ENCODE measurements at places on chromosomes 4 and X.

DNA sequence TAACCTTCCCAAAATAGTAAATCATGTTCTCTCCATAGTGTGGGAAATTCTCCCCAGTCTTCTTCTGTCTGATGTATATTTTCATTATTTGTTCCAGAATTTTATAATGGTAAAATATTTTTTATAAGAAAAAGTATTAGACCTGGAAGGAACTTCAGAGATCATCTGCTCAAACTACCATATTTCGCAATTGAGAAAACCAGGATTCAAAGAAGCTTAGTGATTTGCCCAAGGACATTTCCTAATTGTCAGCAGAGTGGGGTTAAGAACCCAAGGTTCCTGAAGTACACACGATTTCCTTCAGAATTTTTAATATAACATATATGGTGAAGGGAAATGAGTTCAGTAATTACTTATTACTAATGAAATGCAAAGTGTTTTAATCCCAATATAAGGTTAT lies 24.1 kb downstream of the OCIAD1 start:
- DNase-seq, result no peak

DNA sequence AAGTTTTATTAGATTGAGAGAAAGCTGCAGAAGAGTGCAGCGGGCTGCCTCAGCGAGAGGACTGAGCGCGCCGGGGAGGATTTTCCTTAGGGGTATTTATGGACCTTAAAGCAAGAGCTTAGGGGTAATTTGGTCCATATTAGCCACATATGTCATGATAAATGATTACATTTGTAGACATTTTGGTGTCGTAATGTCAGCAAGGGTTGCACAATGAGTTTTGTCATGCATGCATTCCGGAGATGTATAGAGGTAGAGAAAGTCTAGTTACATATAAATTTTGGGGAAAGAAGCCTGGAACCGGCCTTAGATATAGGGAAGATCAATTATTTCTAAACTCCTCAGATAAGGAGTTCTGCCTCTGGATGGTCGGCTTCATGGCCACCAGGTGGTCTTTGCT lies 10.0 kb downstream of the MGST2 start:
- no peak for DNase-seq

DNA sequence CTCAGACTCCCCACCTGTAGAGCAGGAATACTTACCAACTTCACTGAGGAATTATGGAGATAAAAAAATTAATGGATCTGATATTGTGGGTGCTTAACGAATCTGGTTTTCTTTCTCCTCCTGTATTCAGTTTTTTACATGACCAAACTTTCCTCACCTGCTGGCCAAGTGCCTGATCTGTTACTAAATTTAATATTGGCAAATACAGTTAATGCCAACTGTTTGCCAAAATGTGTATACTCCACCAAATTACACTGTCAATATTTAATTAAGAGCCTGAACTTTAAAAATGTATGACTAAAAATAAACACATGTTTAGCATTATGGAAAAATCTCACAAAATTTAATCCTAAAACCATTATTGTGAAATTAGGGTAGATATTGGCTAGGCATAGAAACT lies 3.3 kb downstream of the PGRMC2 start:
- DNase-seq, result no peak

- DNase-seq, result no peak
These were observed 1140.2 kb downstream of the FAM133A start for GRCh38 chrX:94814216-94814615.

- no peak for DNase-seq
These were observed 10.8 kb upstream of the HHIP start for GRCh38 chr4:144634978-144635747.

DNA sequence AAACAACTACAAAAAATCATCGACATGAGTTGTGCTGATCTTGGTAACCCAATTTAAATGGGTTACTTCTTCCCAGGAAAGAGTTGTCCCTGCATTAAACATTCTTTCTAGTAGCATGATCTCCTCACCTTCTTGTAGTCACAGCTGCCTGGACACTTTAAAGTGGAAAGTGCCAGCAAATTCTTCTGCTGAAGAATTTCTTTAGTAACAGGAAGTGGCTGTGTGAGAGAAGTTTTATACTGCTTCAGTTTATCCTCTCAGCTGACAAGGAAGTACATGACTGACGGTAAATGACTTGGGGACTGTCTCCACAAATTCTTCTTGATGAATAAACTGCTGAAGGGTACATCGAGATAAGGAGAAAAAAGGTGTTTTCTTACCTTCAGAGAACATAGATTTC lies 18.2 kb upstream of the TNIP3 start:
- DNase-seq, result no peak

DNA sequence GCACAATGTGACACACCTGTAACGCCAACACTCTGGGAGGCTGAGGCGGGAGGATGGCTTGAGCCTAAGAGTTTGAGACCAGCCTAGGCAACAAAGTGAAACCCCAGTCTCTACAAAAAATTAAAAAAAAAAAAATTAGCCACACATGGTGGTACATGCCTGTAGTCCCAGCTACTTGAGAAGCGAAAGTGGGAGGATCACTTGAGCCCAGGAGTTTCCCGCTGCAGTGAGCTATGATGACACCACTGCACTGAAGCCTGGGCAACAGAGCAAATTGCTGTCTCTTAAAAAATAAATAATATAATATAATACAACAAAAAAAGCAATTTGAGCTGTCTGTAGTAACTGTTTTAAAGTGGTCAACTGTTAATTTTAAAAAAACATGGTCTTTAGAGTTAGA lies 13.2 kb downstream of the SPOCK3 start:
- no peak for DNase-seq

DNA sequence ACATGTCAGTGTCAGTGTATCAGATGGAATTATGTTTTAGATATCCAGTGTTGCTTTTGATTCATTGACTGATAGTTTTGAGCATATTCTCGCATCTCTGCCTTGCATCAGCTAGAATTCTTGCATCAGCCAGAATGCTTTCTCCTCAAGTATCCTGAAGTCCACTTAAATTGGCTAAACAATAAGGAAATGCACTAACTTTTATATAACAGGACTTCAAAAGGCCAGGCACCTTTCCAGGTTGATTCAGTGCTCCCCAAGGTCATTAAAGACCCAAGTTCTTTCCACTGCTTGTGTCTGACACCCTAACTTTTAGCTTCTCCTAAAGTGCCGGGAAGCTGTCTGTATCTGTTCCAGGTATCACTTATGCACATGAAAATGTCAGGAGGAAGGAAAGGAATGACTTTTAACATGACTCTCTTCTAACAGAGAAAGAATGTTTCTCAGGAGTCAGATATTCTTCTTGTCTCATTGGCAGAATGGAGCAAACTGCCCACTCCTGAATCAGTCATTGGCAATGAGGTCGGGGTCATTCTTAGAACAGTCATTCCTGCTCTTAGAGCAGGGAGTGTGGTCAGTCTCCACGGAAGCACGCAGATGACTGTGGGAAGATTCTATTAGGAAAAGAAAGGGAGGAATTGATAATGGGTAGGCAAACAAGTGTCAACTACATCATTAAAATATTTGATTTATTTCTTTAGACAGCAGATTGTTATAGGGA lies 92.9 kb upstream of the TLL1 start:
- DNase-seq, result no peak

DNA sequence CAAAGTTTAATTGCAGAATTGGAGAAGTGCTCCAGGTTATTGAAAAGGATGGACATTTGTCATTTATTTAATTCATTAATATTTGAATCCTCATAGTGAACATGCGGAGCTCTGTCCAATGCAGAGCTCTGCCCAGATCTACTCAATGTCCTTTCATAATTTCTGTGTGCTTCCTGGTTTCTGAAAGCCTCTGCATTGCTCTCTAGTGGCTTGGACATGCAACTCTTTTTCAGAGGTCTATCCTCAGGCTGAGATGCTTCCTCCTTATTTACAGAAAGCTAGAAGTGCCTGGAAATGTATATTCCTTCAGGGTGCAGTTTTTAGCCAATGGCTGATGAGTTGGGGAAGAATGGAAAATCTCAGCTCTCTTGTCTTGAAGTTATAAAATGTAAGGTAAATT lies 786.1 kb upstream of the AADAT start:
- no peak for DNase-seq

DNA sequence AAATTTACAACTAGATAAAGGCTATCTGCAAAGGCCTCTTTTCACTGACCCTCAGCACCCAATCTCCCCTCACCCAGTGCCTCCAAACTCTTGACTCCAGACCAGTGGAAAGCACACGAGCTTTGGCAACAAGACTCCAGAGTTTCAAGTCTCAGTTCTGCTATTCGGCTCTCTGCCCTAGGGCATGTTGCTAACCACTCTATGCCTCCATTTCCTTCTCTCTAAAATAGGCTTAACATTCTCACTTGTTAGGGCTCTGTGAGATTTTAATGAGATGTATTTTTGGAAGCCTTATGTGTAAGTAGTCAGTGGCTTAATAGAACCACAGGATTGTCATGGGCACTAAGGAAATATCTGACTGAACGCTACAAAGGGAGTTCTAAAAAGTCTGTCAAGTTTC lies 116.5 kb upstream of the IQCM start:
- DNase-seq, result no peak

GRCh38 chr4:36417146-36417545 lies 135.7 kb downstream of the DTHD1 start:
- DNase-seq, result no peak

DNA sequence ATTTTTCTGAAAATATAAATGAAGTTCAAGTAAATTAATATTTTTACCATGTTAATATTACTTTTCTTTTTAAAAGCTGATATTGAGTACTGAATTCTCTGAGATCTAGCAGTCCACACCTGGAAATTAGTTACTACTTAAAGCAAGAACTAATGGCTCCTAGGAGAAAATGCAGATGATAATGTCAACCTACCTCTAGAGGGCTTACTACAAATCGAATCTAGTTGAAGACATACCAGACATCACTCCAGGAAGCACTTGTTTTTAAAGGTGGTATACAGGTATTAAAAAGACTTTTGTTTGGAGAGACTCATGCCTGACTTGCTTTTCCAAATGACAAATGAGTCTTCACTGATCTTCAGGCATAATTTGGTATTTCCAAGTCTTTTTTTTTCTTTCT lies 516.4 kb upstream of the BOD1L1 start:
- DNase-seq, result no peak

- DNase-seq, result no peak
These were observed 291.3 kb upstream of the TRAM1L1 start for GRCh38 chr4:117376692-117377091.

DNA sequence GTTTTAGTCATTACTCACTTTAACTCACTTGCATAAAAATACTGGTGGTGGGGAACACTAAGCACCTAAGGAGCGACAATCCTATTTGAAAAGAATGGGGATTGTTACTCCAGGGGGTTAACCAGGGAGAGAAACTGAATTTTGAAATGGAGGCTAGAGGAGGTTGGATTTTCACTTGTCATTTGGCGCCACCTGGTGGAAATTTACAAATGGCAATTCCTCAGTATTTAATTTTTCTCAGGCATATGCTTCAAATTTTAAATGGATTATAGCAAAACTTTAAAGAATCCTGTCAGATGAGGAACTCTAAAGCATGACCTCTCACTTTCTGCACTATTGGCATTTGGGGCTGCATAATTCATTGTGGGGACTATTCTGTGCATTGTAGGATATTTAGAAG lies 2.7 kb upstream of the GEMIN8 start:
- DNase-seq, result peak; percentile 24

DNA sequence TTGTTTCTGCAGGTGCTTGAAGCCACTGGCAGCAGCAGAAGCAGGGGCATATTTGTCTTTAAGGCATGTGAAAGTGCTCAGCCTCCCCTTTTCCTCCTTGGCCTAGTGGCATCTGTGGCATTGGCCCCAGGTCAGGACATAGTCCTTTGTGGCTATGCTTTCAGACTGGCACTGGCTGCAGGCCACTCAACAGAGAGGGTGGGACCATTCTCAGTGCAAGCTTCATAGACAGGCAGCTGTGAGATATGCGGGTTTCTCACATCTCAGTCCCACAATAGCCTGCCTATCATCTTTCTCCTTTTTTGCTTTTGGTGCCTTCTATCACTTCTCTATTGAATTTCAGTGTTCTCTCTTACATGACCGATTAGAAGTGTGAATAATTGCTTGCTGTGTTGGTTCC lies 104.8 kb downstream of the ACTRT1 start:
- no peak for DNase-seq

DNA sequence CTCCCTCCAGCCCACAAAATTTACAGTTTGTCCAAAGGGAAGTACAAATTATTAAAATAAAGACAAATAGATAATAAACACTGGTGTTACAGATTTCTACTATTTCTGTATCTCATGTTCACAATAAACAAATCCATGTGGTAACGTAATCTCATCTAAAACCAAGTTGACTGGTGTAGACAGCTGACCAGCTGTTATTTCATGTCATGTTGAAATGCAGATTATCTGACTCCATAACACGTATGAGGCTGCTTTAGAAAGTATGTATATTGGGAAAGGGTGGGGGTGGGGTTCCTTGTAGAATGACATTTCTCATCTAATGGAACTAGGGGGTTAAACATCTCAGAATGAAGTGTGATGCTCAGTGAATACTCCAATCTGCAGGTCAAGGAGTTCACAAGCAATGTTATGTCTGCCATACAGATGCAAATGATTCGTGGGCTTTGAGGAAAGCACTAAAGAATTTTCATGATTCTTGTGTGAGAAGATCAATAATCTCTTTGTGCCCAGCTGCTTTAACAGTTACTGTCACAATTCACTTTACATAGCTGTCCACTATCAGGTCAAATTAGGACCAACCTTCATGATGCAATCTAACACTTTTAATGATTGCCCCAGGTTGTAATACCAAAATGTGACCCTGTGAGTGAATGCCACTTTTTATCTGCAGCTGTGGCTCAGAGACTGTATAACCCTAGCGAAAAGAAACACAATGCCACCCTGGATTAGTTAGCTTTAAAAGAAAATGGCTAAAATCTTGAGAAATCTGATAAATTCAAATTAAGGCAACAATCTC lies 114.0 kb downstream of the ENOX2 start:
- no peak for DNase-seq

- DNase-seq, result no peak
These were observed 40.2 kb upstream of the HS3ST1 start for GRCh38 chr4:11468901-11469300.
